EH (cell line): ENCODE measurements at places on chromosomes 13 and 19.

- DNase-seq, result peak; percentile 60
Observed at GRCh38 chr19:925087-925525, 729 bp upstream of the ARID3A start.

DNA sequence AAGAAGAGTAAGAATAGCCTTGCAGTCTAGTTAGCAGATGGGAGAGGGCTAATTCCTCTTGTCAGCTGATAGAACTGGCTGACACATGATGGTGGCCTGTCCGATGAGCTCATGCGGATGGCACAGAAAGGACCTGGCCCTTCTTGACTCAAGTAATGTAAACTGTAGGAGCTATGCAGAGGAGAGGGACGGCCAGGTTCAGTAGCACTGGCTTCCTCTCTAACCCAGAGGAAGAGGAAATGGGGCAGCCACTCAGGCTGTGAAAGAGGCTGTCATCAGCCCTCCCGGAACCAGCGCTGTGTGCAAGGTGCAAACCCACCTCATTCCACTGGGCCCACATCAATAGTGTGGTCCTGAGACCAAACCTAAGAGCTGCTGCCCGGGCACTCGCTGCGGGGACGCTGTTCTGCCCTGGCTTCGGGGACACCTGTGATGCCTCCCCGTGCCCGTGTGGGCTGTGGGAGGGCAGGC, 30.8 kb upstream of the USE1 start:
- no peak for DNase-seq

DNA sequence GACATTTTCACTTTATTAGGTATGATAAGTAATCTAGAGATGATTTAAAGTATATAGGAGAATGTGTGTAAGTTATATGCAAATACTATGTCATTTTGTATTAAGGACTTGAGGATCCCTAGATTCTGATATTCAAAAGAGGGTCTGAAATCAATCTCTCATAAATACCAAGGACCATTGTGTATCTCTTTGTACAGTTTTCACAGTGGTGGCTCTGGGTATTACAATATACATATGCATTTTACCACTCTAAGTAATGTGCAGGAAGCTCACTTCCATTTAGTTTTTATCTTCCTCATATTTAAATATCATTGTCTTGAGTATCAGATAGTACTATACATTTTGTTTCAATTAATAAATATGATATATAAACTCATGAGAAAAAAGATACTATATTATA, 862.6 kb upstream of the PCDH20 start:
- no peak for DNase-seq

- peak; percentile 94 for DNase-seq
Observed at GRCh38 chr19:40444000-40444824, at the start of gene SERTAD3. TSS of gene SERTAD3 (minus strand) at chr19:40444335. CDS start at chr19:40442080, 2,255 bp downstream.

GRCh38 chr19:27657271-27658051, 1555.5 kb downstream of the UQCRFS1 start:
- no peak for DNase-seq

DNA sequence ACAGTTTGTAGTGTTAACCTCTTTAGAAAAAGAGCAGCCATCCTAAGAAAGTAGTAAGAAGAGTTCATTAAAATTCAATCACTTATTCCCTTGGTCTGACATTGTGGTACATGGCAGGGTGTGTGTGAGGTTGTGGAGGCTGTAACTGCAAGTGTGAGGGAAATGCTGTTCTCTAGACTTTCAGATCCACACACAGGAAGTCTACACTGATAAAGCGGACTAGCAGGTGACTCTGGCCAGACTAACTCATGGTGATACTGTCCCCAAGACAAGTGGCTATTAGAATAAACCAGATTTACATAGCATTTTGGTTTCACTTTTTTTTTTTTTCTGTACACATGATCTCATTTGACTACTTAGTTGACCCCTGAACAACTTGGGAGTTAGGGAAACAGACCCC, 10.0 kb downstream of the MTIF3 start:
- no peak for DNase-seq

- peak; percentile 39 for DNase-seq
Observed at GRCh38 chr19:48239582-48240141, 16.1 kb downstream of the CARD8 start.
